ENCODE measurements at places on chromosomes 2 and 18. TPM values are rescaled to one million over a fixed set of nuclear protein-coding genes. Genes with fewer than 3 reads are reported as not detected.

DNA sequence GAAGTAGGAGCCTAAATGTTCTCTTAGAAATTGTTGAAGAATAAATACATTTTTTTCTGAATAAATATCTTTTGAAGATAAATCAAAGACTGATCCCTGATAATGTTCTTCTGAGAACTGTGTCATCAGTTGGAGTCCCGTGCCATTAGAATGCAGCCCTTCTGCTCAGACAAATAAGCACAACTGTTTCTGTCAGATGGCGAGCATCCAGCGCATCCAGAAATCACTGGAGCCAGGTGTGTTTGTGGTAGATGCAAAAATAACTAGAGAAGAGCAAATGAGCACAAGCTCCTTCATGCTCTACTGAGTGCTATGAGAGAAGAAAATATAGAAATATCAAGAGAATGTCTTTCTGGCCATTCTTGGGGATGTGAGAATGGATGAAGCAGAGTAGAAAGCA lies 573.7 kb downstream of the THSD7B start:
- H3K27me3 ChIP-seq: peaks cover 11% of the 10 kb centered on the region
- no peak overlapping the region for H3K27ac ChIP-seq
- no peak overlapping the region for H3K4me3 ChIP-seq

DNA sequence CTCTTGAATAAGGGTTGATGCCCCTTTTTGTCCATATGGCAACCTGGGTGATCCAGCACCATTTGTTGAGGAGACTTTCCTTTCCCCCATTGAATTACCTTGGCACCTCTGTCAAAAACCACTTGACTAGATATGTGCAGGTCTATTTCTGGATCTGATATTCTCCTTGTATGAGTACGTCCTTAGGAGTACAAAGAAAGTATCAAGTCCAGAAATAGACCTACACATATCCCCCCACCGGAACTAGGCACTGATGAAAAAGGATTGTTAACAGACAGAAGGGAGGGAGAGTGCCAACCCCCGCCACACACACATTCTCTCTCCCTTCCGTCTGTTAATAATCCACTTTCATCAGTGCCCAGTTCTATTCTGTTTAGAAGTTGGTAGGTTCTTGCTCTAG lies 225.0 kb downstream of the TMEM163 start:
- no peaks in the 10 kb centered on the region for H3K4me1 ChIP-seq
- DNase-seq: no peak
- no peaks in the 10 kb centered on the region for H3K36me3 ChIP-seq
- no peak overlapping the region for H3K4me3 ChIP-seq

DNA sequence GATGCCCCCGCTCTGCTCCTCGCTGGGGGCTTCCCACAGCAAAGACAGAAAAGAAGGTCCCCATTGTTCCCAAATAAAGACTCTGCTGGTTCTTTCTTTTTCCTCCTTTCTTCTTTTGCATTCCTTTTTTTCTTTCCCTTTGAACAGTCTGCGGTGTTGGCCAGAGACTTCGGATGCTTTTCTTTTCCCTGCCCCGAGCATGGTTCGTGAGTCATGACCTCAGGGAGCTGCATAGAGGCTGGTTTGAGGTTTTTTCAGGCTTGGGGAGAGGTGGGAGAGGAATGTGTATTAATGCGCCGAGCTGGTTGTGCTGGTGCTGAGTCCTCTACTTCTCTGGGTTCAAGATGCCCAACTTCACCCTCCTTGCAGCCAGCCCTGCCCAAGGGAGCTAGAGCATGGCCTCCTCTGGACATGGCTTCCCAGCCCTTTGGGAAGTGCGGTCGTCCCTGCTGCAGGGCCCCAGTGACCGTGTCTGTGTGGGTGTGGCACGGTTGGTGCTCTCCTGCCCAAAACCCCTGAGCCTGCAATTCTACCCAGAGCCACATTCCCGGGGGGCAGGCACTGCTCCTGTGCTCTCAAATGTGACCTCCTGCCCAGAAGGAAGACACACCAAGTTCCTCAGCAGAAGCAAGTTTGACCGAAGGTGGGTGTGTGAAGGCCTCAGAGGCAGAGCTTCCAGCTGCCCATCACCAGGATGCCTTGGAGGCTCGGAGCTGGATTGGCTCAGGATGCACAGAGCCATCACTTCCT lies 9.0 kb upstream of the ARHGEF4 start:
- H3K36me3 ChIP-seq: no peaks in the 10 kb centered on the region
- no peaks in the 10 kb centered on the region for H3K27me3 ChIP-seq
- H3K4me1 ChIP-seq: peaks cover 65% of the 10 kb centered on the region
- H3K4me3 ChIP-seq: peak overlapping the region; percentile 69

- H3K4me1 ChIP-seq: peaks cover 16% of the 10 kb centered on the region
- peaks cover 3% of the 10 kb centered on the region for H3K36me3 ChIP-seq
- H3K27me3 ChIP-seq: no peaks in the 10 kb centered on the region
- DNase-seq: no peak
- no peak overlapping the region for H3K27ac ChIP-seq
Measured at GRCh38 chr18:36419188-36419899, 121.8 kb downstream of the FHOD3 start.

DNA sequence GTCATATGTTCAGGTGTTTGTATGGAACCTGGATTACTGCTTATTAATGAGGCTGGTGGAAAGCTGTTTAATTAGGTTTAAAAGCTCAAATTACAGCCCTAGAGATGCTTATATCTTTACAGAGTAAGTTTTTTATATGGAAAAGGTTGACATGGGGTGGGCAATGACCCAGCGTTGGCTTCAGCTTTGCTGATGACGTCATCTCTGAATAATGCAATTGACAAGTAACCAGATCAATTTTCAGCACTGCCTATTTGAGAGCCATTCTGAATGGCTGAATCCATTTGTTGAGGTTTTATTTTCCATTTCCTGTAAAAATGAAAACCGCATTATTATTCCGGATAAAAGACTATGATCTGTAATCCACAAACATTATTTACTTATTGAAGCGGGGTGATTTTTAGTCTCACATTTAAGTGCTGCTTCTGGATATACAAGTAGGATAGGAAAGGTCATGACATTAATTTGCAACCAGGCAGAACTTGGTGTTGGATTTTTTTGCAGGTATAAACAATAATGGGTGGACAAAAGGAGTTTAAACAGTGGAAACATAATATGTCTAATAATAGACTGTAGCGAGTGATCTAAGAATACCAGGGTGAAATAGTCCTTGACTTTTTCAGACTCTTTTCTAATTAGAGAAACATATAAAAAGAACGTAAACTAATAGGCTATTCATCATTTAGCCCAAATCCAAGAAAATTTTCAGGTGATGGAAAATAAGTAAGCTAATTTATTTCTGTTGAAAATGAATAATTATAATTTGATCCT lies 2.7 kb downstream of the PPP1R1C start:
- no peak overlapping the region for H3K27ac ChIP-seq
- H3K27me3 ChIP-seq: no peaks in the 10 kb centered on the region
- no peak for DNase-seq
- H3K4me1 ChIP-seq: peaks cover 39% of the 10 kb centered on the region
- H3K4me3 ChIP-seq: no peak overlapping the region

DNA sequence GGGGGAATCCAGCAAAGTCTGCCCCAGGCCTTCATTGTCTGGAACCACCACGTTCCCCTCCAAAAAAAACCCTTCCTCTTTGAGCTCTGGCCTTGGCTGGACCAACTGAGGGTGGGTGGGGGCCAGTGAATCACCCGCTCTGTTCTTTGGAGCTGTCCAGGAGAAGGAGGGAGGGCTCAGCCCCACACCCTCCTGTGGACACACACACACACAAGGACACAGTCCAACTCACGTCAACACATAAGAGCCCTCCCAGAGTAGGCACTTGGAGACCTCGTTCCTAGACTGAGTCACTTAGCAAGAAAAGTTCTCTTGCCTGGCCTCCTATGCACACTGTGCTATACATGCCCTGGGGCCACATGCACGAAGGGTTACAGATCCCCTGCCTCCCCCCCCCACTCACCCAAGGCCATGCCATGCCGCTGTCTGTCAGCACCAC lies 1.2 kb upstream of the TNS1 start:
- DNase-seq: no peak
- peaks cover 42% of the 10 kb centered on the region for H3K4me1 ChIP-seq
- H3K4me3 ChIP-seq: peak overlapping the region; percentile 78

GRCh38 chr2:125254010-125254409 lies 1228.9 kb downstream of the CNTNAP5 start:
- no peaks in the 10 kb centered on the region for H3K27me3 ChIP-seq
- no peak overlapping the region for H3K4me3 ChIP-seq
- DNase-seq: no peak
- no peaks in the 10 kb centered on the region for H3K36me3 ChIP-seq
- no peak overlapping the region for H3K27ac ChIP-seq

GRCh38 chr18:22466608-22467395 lies 49.1 kb upstream of the CTAGE1 start:
- no peak for DNase-seq
- H3K27me3 ChIP-seq: peaks cover 16% of the 10 kb centered on the region
- no peaks in the 10 kb centered on the region for H3K36me3 ChIP-seq
- H3K4me1 ChIP-seq: peaks cover 24% of the 10 kb centered on the region
- no peak overlapping the region for H3K4me3 ChIP-seq

GRCh38 chr18:48412339-48412929 lies 3.3 kb upstream of the ZBTB7C start:
- peaks cover 20% of the 10 kb centered on the region for H3K4me1 ChIP-seq
- peak; percentile 38 for DNase-seq
- H3K27ac ChIP-seq: no peak overlapping the region

DNA sequence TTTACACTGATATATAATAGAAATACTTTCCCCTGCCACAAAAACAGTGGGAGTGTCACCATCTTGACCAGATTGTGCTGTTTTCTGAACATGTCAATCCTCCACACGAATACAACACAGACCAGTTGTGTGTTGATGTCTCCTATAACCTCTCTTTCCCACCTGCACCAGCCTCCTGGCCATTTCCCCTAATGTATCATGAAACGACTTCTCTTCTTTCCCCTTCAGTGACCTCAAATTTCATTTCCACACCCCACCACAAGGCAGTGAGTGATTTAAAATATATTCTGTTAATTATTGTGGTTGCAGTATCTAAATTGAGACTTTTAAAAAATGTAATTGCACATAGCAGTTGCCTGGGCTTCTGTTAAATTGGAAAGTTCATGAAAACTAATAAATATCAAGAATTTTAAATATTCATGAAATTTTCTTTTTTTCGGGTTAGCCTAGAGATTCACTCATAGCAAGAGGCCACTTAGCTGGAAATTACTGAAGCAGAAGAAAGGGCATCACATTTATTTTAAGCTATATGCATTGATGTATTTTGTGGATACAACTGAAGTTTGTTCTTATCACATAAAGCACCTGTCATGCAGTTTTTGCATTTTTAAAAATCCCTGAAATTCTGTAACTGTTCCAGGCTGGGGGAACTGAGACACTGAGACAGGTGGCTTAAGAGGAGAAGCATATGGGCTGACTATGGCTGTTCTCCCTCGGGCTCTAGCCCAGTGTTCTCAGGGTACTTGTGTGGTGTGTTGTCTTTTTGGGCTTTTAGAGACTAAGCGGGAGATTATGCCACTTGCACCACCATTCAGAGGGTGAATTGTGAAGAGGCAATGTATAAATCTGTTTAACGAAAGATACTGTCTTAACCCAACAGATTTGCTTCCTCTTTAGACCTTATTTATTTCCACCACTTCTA lies 15.9 kb downstream of the FAM171B start:
- no peak overlapping the region for H3K27ac ChIP-seq
- H3K4me3 ChIP-seq: no peak overlapping the region
- no peak for DNase-seq
- H3K4me1 ChIP-seq: peaks cover 15% of the 10 kb centered on the region
- no peaks in the 10 kb centered on the region for H3K36me3 ChIP-seq
- H3K27me3 ChIP-seq: peaks cover 15% of the 10 kb centered on the region

- H3K27ac ChIP-seq: peak overlapping the region; percentile 57
- no peaks in the 10 kb centered on the region for H3K4me1 ChIP-seq
- H3K36me3 ChIP-seq: no peaks in the 10 kb centered on the region
- no peak for DNase-seq
- H3K4me3 ChIP-seq: peak overlapping the region; percentile 70
Measured at GRCh38 chr2:218366621-218367414, 10.2 kb downstream of the CATIP start.

- H3K4me1 ChIP-seq: peaks cover 30% of the 10 kb centered on the region
- H3K27me3 ChIP-seq: no peaks in the 10 kb centered on the region
- H3K4me3 ChIP-seq: no peak overlapping the region
- H3K27ac ChIP-seq: no peak overlapping the region
- H3K36me3 ChIP-seq: peaks cover 2% of the 10 kb centered on the region
Measured at GRCh38 chr2:183010112-183010511, 28.1 kb downstream of the NCKAP1 start.

- DNase-seq: no peak
- no peaks in the 10 kb centered on the region for H3K36me3 ChIP-seq
- peaks cover 2% of the 10 kb centered on the region for H3K27me3 ChIP-seq
- H3K27ac ChIP-seq: no peak overlapping the region
Measured at GRCh38 chr2:857081-857480, 93.6 kb upstream of the SNTG2 start.

DNA sequence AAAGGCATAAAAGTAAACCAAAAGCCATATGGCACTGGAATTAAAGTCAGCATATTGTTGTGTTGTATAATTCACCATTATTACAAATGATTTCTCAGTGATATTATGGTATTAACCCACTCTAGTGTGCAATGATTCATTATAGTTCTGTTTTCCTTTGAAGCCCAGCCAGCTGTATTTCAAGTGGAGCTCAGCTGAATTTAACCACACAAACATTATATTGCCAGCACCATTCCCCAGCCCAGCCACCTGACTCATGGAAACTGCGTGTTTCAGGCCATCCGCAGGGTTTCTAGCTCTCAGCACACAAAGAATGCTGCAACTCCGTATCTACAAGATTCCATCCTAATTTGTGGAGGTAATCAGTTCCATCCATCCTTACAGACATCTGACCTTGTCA lies 166.8 kb upstream of the CHAC2 start:
- no peaks in the 10 kb centered on the region for H3K4me1 ChIP-seq
- DNase-seq: no peak
- no peaks in the 10 kb centered on the region for H3K36me3 ChIP-seq
- H3K27me3 ChIP-seq: no peaks in the 10 kb centered on the region
- H3K27ac ChIP-seq: no peak overlapping the region

DNA sequence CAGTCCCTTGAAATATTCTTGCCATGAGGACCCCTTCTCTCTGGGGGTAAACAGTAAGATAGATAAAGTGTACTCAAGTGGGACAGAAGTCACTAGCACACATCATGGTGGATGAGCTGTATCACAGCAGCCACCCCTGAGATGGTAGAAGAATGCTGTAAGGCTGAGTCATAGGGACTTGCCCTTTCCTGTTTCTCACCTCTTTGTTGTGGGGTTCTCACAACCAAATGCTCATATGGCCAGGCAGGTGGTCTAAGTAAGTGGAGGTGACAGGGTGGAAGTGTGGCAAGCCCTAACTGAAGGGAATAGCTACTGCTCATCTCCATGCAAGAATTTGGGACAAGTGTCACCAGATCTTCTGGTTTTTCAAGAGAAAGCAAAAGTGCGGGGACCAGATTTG lies 202.7 kb upstream of the SLC14A2 start:
- peaks cover 10% of the 10 kb centered on the region for H3K4me1 ChIP-seq
- H3K27ac ChIP-seq: no peak overlapping the region
- DNase-seq: no peak
- no peaks in the 10 kb centered on the region for H3K36me3 ChIP-seq

SFT2D3 gene
- 18.8 TPM for total RNA-seq

SMYD1 gene
- total RNA-seq: not detected

ASPRV1 gene
- 1.7 TPM for total RNA-seq

ARHGAP15 gene
- total RNA-seq: 2.8 TPM

ELOA2 gene
- not detected for total RNA-seq

AQP12B gene
- not detected for total RNA-seq

GALR1 gene
- total RNA-seq: not detected

Data from neural crest cell (in vitro differentiated cells).